GM06990 (cell line): ENCODE measurements at places on chromosomes 1 and 21.

GRCh38 chr1:236465231-236465958, 58.4 kb upstream of the LGALS8 start:
- no peak for DNase-seq

GRCh38 chr1:234119431-234119830, 215.0 kb downstream of the SLC35F3 start:
- DNase-seq = no peak

DNA sequence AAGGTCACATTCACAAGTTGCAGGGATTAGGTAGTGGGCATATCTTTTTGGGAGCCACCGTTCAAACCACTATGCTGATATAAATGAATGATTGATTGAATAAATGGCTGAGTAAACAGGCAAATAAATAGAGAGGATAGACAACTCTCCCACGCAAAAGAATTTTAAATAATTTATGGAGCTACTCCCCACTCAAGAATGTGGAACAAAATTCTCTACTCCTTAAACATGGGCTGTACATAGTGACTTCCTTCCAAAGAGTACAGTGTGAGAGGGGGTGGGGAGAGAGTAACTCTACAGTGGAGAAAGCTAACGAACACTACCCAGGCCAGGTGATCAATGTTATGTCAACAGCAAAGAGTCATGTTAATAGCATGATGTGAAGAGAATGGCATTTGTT, 40.7 kb downstream of the KRTAP19-8 start:
- DNase-seq = no peak

GRCh38 chr1:206145771-206146290, 28.6 kb upstream of the AVPR1B start:
- DNase-seq = no peak

GRCh38 chr1:201696217-201696761, 132.7 kb upstream of the IPO9 start:
- DNase-seq = no peak
